Activated CD8-positive, alpha-beta memory T cell treated with anti-CD3 and anti-CD28 coated beads for 48 hours (primary cell): ENCODE measurements at places on chromosomes 16 and 17.

GRCh38 chr17:2020721-2021120 is 4.4 kb downstream of the RTN4RL1 start:
- no peak for DNase-seq

- peak; percentile 43 for DNase-seq
These were observed 12.5 kb downstream of the TOM1L2 start for GRCh38 chr17:17959520-17960361.

DNA sequence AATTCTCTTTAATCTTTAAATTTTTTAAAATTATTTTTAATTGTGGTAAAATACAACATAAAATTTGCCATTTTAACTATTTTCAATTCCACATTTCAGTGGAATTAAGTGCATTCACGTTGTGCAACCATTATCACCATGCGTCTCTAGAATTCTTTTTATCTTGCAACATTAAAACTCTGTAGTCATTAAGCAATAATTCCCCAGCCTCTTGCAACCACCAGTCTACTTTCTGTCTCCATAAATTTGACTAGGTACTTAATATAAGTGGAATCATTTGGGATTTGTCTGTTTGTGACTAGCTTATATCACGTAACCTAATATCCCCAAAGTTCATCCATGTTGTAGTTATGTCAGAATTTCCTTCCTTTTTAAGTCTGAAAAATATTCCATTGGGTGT is 79.1 kb downstream of the TAOK1 start:
- no peak for DNase-seq

- DNase-seq: no peak
These were observed 31.2 kb upstream of the BCAR1 start for GRCh38 chr16:75282466-75283281.

- DNase-seq: no peak
These were observed 402.1 kb upstream of the ERCC4 start for GRCh38 chr16:13517841-13518240.
